ENCODE measurements at places on chromosomes 6 and 20.

DNA sequence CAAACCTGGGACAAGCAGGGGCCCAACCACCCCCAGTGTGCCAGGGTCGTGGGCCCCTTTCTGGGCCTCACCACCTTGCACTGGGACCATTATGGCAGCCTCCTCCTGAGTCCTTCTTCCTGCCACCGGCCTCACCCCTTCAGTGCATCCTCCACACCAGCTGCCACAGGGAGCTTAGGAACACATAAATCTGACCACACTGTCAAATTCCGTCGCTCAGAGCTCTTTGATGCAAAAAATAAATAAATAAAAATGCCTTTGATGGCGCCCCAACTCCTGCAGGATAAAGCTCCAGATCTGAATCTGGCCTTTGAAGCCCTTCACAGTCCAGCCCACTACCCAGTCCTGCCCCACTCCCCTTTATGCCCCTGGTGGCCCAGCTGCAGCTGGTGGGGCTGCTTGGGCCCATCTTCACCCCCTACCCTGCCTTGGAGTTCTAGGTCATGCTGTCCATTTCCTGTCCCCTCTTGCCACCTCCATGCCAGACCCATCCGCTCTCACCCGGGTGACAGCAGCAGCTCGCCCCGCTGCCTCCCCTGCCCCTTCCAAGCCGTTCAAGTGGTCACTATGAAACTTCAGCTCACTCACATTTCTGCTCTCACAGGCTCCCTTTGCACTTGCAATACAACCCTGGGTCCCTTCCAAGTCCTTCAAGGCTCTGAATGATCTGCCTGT lies 16.0 kb downstream of the MYH7B start:
- no peak for DNase-seq
- H3K27me3 ChIP-seq = peaks cover 28% of the 10 kb centered on the region
- no peak overlapping the region for H3K27ac ChIP-seq
- H3K4me3 ChIP-seq = no peak overlapping the region

- peaks cover 5% of the 10 kb centered on the region for H3K4me1 ChIP-seq
- H3K4me3 ChIP-seq = no peak overlapping the region
- peaks cover 16% of the 10 kb centered on the region for H3K36me3 ChIP-seq
- H3K27ac ChIP-seq = no peak overlapping the region
- DNase-seq = peak; percentile 79
These were observed 46.7 kb upstream of the IRF4 start for GRCh38 chr6:344816-345340.

DNA sequence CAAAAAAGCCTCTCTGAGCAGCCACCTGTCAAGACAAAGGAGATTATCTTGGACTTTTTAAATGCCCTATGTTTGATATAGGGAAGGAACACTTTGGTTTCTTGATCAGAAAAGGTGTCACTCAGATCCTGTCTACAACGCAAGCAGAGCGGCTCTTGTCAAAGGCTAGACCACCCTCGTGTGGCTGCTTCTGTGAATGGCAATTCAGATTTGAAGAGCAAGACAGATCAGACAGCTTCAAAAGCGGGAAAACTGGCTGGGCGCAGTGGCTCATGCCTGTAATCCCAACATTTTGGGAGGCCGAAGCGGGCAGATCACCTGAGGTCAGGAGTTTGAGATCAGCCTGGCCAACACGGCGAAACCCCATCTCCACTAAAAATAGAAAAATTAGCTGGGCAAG lies 10.1 kb upstream of the NXT1 start:
- H3K36me3 ChIP-seq = no peaks in the 10 kb centered on the region
- peaks cover 10% of the 10 kb centered on the region for H3K4me1 ChIP-seq
- peaks cover 14% of the 10 kb centered on the region for H3K27me3 ChIP-seq

DNA sequence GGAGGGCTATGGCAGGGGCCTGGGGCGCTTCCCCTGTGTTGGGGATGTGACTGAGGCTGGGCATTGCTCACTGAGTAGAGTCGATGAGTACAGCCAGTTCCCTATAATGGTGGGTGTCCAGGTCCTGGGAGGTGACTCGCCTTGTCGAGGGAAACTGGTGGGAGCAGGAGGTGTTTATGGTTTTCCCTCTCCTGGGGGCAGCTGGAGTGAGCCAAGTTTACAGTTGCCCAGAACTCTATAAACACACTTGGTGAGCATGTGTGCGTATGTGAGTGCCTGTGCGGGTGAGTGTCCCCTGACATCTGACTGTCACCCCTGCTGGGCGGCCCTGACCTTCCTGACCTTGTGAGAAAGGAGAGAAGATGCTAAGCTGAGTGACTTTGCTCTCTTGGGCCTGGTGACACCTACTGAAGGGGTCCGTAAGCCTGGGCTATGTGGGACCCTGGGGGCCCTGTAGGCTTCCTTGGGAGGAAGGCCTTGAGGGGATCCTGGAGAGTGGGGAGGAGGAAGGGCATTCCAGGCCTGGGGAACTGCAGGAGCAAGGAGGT lies 65.9 kb downstream of the VEGFA start:
- no peak overlapping the region for H3K27ac ChIP-seq
- H3K4me1 ChIP-seq = peaks cover 34% of the 10 kb centered on the region
- H3K4me3 ChIP-seq = no peak overlapping the region
- no peaks in the 10 kb centered on the region for H3K36me3 ChIP-seq
- peaks cover 3% of the 10 kb centered on the region for H3K27me3 ChIP-seq
- peak; percentile 53 for DNase-seq

GRCh38 chr6:135782546-135782945 lies 69.0 kb upstream of the PDE7B start:
- H3K27me3 ChIP-seq = no peaks in the 10 kb centered on the region
- H3K27ac ChIP-seq = no peak overlapping the region
- no peak overlapping the region for H3K4me3 ChIP-seq
- no peak for DNase-seq

GRCh38 chr6:144637541-144637940 lies 352.4 kb downstream of the UTRN start:
- no peak overlapping the region for H3K4me3 ChIP-seq
- no peak for DNase-seq
- H3K27me3 ChIP-seq = no peaks in the 10 kb centered on the region
- no peaks in the 10 kb centered on the region for H3K4me1 ChIP-seq
- no peak overlapping the region for H3K27ac ChIP-seq

DNA sequence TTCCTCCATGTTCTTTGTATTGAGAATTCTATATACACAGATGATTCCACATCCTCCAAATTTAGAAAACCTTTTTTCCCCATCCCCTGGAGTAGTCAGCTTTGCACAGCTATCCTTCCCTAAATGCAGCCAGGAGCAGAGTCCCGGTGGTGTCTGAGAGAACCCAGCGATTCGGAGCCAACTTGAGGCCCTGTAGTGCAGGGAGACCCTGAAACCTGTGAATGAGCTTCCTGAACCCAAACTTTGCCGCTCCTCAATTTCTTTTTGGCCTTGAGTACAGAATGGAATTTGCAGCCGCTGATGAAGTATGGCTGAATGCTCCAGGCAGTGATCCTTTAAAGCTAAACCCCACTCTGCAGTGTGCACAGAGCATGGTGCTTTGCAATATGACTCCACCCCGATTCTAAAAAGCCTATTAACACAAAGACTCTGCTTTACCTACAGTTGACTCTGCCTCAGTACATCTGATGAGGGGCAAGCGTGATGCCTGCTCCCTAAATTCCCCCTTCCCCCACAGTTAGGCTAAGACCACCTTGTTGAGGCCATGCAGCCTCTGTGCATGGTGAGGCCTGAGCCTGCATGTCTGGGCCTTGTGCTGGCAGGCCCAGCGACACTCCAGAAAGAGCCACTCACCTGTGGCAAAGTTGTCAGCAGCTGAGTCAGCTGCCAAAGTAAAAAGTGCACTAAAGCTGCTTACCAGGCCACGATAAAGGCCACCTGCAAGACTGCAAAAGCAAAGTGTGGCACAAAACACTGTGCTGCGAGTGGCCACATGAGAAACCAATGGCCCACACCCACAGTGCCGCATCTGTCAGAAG lies 82.1 kb downstream of the PLEKHG1 start:
- H3K27ac ChIP-seq = no peak overlapping the region
- no peak for DNase-seq
- H3K27me3 ChIP-seq = peaks cover 8% of the 10 kb centered on the region
- H3K4me1 ChIP-seq = no peaks in the 10 kb centered on the region

DNA sequence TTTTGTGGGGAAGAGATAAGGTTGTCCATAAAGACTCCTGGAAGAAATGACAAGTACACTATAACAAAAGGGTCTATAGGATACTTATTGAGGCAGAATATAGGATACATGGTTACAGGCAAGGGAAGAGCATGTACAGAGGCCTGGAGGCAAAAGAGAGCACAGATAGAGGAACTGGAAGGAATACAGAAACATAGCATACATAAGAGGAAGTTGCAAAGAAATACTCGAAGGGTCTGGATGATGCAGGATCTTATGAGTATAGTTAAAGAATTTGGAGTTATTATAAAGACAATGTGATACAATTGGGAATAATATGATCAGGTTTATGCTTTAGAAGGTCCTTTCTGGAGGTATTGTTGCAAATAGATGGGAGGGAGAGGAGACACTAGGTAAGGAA lies 592.7 kb upstream of the POU3F2 start:
- H3K27ac ChIP-seq = no peak overlapping the region
- H3K4me1 ChIP-seq = no peaks in the 10 kb centered on the region
- no peaks in the 10 kb centered on the region for H3K36me3 ChIP-seq
- no peak for DNase-seq
- H3K27me3 ChIP-seq = no peaks in the 10 kb centered on the region

- no peak overlapping the region for H3K4me3 ChIP-seq
- H3K4me1 ChIP-seq = peaks cover 4% of the 10 kb centered on the region
- no peaks in the 10 kb centered on the region for H3K36me3 ChIP-seq
- peak; percentile 24 for DNase-seq
- no peak overlapping the region for H3K27ac ChIP-seq
These were observed 6.5 kb downstream of the RIPOR2 start for GRCh38 chr6:24929242-24929641.

DNA sequence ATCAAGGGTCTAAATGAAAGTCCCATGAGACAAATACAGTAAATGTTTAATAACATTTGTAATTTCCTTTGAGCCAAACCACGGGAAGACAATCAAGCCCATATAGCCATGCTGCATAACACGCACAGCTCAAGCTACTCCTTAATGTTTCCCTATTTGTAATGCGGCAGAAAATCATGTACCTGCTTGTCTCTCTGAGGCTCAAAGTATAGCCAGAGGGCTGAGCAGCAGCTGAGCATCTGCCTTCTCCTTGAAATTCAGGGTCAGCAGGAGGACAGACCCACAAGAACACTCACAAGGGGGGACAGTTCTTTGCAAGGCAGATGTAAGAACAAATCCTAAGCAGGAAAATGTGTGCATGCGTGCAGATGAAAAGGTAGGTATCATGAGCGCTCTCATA lies 45.8 kb upstream of the JARID2 start:
- H3K27ac ChIP-seq = no peak overlapping the region
- H3K4me3 ChIP-seq = no peak overlapping the region
- H3K27me3 ChIP-seq = no peaks in the 10 kb centered on the region
- no peaks in the 10 kb centered on the region for H3K36me3 ChIP-seq

GRCh38 chr6:131851049-131851769 lies 43.4 kb downstream of the ENPP1 start:
- no peaks in the 10 kb centered on the region for H3K36me3 ChIP-seq
- H3K27me3 ChIP-seq = no peaks in the 10 kb centered on the region
- no peak overlapping the region for H3K27ac ChIP-seq
- no peak overlapping the region for H3K4me3 ChIP-seq
- no peak for DNase-seq

DNA sequence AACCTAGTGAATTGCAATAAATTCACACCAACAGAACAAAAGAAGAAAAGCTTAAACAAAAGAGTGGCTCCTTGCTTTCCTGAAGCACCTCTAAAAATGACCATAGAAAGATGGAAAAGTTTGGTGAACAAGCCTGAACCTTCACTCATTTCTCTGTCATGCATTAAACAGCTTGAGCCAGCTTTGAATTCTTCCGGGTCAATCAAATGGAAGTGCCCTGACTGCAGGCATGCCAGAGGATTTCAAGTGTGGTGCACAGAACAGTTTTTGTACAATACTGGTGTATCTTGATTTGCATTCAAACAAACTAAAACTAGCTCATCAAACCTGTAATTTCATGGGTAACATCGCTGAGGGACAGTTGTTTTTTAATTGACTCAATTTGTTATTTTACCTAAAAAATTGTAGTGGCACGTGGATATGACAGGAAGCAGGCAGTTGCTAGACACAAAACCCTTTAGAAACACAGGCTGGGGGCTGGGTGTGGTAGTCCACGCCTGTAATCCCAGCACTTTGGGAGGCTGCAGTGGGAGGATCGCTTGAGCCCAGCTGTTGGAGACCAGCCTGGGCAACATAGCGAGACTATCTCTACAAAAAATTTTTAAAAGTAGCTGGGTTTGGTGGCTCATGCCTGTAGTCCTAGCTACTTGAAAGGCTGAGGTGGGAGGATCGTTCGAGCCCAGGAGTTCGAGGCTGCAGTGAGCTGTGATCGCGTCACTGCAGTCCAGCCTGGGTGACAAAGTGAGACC lies 9.1 kb downstream of the CASS4 start:
- no peak overlapping the region for H3K4me3 ChIP-seq
- no peak overlapping the region for H3K27ac ChIP-seq
- H3K4me1 ChIP-seq = peaks cover 18% of the 10 kb centered on the region
- H3K27me3 ChIP-seq = peaks cover 10% of the 10 kb centered on the region
- no peak for DNase-seq
- peaks cover 4% of the 10 kb centered on the region for H3K36me3 ChIP-seq

- DNase-seq = no peak
- no peak overlapping the region for H3K27ac ChIP-seq
- no peak overlapping the region for H3K4me3 ChIP-seq
- peaks cover 11% of the 10 kb centered on the region for H3K4me1 ChIP-seq
- H3K27me3 ChIP-seq = peaks cover 46% of the 10 kb centered on the region
These were observed 1.6 kb downstream of the CLVS2 start for GRCh38 chr6:122997541-122998150.

DNA sequence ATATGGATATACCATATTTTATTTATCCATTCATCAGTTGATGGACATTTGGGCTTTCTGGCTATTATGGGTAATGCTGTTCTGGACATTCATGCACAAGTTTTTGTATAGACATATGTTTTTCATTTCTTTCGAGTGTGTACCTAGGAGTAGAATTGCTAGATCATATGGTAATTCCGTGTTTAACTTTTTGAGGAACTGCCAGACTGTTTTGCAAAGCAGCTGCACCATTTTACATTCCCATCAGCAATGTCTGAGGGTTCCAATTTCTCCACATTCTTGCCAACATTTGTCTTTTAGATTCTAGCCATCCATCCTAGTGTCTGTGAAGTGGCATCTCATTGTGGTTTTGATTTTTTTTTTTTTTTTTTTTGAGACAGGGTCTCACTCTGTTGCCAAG lies 20.8 kb downstream of the SRC start:
- no peak for DNase-seq
- H3K4me1 ChIP-seq = peaks cover 2% of the 10 kb centered on the region
- H3K4me3 ChIP-seq = no peak overlapping the region
- no peaks in the 10 kb centered on the region for H3K27me3 ChIP-seq
- peaks cover 32% of the 10 kb centered on the region for H3K36me3 ChIP-seq

- no peaks in the 10 kb centered on the region for H3K27me3 ChIP-seq
- H3K4me3 ChIP-seq = no peak overlapping the region
- H3K36me3 ChIP-seq = peaks cover 92% of the 10 kb centered on the region
- peaks cover 27% of the 10 kb centered on the region for H3K4me1 ChIP-seq
- no peak overlapping the region for H3K27ac ChIP-seq
These were observed 13.8 kb downstream of the PCIF1 start for GRCh38 chr20:45948261-45948733.

- H3K4me1 ChIP-seq = no peaks in the 10 kb centered on the region
- peaks cover 49% of the 10 kb centered on the region for H3K36me3 ChIP-seq
- H3K27me3 ChIP-seq = no peaks in the 10 kb centered on the region
- no peak overlapping the region for H3K4me3 ChIP-seq
These were observed 13.5 kb downstream of the STK35 start for GRCh38 chr20:2114990-2115681.

GRCh38 chr6:76633259-76633658 lies 560.8 kb upstream of the IMPG1 start:
- no peak for DNase-seq
- peaks cover 2% of the 10 kb centered on the region for H3K4me1 ChIP-seq
- no peaks in the 10 kb centered on the region for H3K36me3 ChIP-seq
